NCI-H2227 treated with DMSO at 0.1 percent for 48 hours (cell line): ENCODE measurements at places on chromosomes 3 and 15.

DNA sequence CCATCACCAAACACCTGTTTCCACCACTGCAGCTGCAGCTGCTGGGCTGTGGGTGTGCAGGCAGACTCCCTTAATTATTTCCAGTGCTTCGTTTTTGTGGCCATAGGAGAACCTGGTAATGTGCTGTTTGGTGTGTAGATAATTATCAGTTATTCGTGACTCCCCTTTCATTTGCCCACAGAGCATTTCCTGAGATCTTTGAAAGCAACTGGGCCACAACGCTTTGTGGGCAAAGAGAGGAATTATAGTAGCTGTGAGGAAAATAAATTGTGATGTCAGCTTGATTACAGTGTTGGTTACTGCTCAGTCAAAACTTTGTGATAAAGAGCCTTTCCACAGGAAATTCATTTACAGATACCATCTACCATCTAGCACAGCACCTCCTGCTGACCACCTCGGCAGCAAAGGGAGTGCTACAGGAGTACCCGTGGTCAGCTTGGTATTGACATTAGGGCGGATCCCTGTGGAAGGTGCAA is 193.3 kb upstream of the SLCO3A1 start:
- DNase-seq, result peak; percentile 84

DNA sequence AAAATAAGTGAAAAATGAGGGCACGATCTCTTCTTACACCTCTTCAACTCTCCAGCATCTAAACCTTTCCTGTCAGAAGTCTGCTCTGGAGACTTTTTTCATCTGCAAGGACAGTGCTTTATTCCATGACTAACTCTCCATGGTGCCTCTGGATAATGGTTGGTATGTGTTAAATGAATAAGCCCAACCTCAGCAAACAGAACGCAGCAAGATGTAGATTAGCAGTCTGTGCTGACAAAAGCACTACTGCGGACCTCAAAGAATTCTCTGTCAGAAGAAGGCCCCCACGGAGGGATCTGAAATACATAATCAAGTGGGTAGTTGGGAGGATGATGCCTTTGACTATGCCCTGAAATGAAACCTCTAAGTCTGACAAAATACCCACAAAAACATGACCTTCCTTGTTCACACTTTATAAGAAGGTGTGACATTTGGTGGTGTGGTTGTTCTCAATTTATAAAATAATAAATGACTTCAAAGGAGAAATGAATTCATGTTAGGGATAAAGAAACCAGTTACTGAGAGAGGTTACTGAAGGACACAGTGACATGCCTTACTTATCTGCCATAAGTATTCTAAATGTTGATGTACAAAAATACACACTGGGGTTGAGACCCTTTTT is 43.2 kb upstream of the ADCY5 start:
- DNase-seq, result no peak

DNA sequence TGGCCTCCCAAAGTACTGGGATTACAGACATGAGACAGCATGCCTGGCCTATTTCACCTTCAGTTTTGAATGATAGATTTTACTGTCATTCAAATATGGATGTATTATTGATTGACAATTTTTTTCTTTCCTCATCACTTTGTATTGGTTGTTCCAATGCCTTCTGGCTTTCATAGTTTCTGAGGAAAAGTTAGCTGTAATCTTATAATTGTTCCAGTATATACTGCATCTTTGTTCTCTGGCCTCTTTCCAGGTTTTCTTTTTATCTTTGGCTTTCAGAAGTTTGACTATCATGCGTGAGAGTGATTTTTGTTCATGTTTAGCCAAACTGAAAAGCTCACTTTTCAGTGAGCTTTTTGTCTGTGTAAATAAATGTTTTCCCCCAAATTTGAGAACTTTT is 157.1 kb downstream of the RSRC1 start:
- DNase-seq, result no peak

GRCh38 chr3:197511130-197511529 is 44.6 kb downstream of the BDH1 start:
- DNase-seq, result no peak

DNA sequence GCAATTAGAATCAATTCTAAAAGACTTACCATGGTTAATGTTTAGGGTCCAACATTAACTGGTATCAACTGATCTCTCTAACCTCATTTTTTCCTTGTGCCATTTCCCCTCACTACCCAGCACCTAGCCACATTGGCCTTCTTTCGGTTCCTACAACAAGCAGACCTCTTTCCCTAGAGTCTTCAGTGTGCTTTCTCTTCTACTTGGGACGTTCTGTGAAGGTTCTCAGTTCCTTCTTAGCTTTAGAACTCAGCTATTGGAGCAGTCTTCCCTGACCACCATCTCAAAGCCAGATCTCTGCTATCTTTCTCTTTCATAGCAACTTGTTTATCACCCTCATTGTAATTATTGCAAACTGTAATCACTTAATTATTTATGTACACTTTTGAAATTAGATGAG is 31.5 kb upstream of the MINDY4B start:
- no peak for DNase-seq

DNA sequence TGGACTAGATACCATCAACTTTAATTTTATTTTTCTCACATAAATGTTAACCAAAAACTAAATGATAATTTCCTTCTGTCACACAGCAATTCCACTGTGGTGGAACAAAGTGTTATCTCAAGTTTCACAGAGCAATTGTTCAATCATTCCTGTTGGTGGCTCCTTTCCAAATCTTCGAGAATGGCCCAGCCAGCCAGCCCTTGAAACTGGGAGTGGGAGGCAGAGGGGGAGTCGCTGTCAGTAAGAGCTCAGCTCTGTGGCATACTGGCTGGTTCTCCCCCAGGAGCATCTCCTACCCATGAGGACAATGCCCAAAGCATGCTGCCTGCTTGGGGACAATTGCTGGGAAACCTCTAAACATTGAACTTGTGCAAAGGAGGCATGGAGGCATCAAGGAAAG is 47.7 kb downstream of the MECOM start:
- DNase-seq, result no peak
